ENCODE measurements at places on chromosomes 11 and 22.

GRCh38 chr11:10376061-10376460 is 71.2 kb downstream of the ADM start:
- no peak for DNase-seq

- DNase-seq = no peak
Observed at GRCh38 chr11:15757048-15757698, 599.2 kb downstream of the SOX6 start.

- no peak for DNase-seq
Observed at GRCh38 chr11:44080951-44081350, 14.5 kb upstream of the EXT2 start.

GRCh38 chr11:80519596-80520506 is 1079.0 kb upstream of the TENM4 start:
- no peak for DNase-seq

DNA sequence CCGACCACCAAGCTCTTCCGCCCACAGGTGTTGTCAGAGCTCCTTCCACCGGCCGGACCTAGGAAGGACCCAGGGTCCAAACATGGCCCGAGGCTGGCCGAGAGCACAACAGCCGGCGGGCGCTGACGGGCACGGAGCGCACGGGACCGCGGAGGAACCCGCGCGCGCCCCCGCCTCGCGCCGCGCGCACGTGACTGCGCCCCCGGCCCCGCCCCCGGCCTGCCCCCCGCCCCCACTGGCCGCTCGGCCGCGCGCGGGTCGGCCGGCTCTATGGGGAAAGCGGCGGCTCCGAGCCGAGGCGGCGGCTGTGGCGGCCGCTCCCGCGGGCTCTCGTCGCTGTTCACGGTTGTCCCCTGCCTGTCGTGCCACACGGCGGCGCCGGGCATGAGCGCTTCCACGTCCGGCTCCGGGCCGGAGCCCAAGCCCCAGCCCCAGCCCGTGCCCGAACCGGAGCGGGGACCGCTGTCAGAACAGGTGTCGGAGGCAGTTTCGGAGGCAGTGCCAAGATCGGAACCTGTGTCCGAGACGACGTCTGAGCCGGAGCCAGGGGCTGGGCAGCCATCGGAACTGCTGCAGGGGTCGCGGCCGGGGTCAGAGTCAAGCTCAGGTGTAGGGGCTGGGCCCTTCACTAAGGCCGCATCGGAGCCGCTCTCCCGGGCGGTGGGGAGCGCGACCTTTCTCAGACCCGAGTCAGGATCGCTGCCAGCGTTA is at the start of gene OSBP2:
Gene OSBP2, plus strand, starts transcription at position 235 of the 711 bp plus-strand sequence. Its CDS starts 36 bp downstream, at position 271.
- DNase-seq = no peak
